Activated T-helper 1 cell treated with anti-CD3 and anti-CD28 coated beads, Interleukin-2, amount 50 U/mL, for 16 hours (primary cell): ENCODE measurements at places on chromosomes 4 and X.

- DNase-seq: no peak
These were observed 132.3 kb upstream of the VCX3A start for GRCh38 chrX:6667048-6667768.

DNA sequence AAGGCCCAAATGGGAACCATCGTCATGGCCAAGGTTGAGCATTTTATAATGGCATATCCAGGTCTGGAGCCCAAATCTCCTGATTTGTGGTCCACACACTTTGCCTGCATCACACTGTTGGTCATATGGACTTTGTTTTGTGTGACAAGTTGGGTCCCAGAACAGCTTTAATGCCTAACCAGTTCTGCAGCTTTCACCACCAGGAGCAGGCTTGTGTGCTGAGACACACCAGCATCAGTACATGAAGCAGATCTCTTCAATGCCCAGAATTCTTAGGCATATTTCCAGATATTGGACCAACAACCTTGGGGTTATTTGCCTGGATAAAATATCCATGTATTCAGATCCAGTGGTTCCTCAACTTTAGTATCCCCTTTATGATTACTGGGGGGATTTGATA lies 371.3 kb downstream of the FBXW7 start:
- DNase-seq: no peak

GRCh38 chr4:35649778-35650177 lies 594.5 kb downstream of the ARAP2 start:
- no peak for DNase-seq

DNA sequence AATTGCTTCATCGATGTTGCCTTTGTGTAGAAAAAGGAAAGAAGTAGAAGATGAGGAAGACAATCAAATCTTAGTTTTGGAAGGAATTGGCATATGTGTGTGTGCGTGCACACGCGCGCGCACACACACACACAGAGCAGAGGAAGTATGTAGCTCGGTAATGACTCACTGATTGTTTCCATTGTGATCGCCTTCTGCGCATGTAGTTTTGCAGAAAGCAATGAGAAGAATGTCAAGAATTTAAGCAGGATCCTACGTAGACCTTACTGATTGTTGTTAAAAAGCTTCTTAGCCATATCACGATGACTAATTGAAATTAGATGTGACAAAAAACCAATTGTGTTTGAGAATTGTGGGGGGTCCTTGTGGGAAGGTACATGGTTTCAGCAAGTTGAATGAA lies 12.8 kb upstream of the LIMCH1 start:
- DNase-seq: no peak

DNA sequence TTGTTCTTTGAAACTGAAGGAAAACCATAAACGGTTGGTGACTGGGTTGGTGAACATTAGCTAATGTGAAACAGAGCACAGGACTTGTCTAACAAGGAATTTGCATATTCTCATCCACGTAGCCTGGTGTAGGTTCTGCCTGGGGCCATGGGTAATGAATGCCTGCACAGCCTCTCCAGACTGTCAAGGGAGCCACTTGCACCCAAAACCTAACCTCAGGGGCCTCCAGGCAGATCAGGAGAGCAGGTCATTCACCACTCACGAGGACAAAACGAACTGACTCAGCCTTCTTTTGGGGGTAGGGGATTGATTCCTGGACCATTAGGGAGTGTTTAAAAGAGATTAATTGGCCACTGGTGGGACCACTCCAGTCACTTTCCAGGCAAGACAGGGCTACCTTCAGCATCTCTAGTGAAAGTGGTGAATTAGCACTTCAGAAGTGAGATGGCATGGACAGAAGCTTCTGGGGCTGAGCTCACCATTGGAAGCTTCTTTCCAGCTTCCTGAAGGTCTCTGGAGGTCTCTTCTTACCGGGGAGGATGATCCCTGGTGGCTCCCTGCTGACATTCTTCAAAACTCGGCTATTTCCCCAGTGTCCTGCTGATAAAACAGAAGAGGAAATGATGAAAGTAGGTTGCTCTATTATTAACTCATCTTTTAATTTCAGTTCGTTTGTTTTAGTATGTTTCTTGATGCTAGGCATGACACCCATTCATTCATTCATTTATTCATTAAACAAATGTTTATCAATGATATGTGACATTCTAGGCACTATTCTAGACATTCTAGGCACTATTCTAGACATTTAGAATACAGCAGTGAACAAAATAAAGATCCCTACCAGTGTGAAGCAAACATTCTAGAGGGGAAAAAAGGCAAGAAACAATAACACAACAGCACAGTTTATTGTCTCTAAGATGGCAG lies 104.5 kb upstream of the LNX1 start:
- DNase-seq: no peak

DNA sequence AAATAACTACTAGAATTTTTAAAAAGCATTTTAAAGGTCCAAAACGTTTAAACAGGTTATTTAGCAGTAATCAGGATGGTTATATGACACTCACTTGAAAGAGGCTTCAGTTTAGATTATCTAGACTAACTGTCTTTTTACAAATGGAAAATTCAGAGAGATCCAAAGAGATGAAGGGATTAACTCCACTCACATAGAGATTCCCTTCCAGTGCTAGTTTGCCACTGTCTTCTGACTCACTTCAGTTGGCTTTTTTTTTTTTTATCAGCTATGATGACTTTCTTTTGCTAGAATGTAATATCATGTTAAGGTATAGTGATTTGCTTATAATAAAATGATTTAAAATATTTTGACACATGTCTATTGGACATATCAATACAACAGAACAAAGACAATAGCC lies 43.8 kb downstream of the GALNT7 start:
- no peak for DNase-seq
